Activated T-helper 2 cell treated with anti-CD3 and anti-CD28 coated beads, Interferon-gamma antibody, Interleukin-2, Interleukin-4, amounts not matched to agents 10 μg/mL and 5 μg/mL and 100 μg/mL, durations not matched to agents 14 hours and 24 hours and 36 hours (primary cell): ENCODE measurements at places on chromosomes 16 and 17. TPM values are rescaled to one million over a fixed set of nuclear protein-coding genes. Genes with fewer than 3 reads are reported as not detected.

DNA sequence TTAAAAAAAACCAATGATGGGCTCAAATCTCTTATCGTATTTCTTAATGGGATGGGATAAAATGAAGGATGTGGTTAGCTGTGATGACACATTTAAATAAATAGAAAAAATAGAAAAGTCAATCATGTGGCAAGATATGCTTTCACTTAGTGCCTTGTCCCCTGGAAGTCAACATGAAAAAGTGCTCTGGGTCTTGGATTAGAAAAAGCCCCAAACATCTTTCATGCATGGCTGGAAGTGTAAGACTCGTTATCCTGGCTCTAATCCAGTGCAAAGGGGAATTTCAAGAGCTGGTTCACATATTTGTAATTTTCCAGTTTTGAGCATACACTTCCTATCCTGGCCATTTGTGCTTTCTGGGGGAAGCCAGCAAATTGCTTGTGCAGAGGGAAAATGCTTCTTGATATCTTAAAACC, 160.9 kb downstream of the MAP2K6 start:
- no peak for DNase-seq
- H3K27ac ChIP-seq: no peak overlapping the region
- H3K4me1 ChIP-seq: peaks cover 6% of the 10 kb centered on the region
- no peak overlapping the region for H3K4me3 ChIP-seq

GRCh38 chr17:17703140-17703919, 22.1 kb downstream of the RAI1 start:
- no peak overlapping the region for H3K27ac ChIP-seq
- H3K36me3 ChIP-seq: no peaks in the 10 kb centered on the region
- no peak for DNase-seq
- no peak overlapping the region for H3K4me3 ChIP-seq
- H3K27me3 ChIP-seq: no peaks in the 10 kb centered on the region
- peaks cover 5% of the 10 kb centered on the region for H3K4me1 ChIP-seq

ZG16 gene
- not detected in 2 replicates for total RNA-seq

DOC2A gene
- 0.87 and 1.2 TPM in 2 replicates for total RNA-seq
